Dermis lymphatic vessel endothelial cell (primary cell): ENCODE measurements at places on chromosomes 6 and 20. TPM values are rescaled to one million over a fixed set of nuclear protein-coding genes. Genes with fewer than 3 reads are reported as not detected.

The TMEM200A gene
- total RNA-seq = 0.43 and 1.0 TPM in 2 replicates

The RNF182 gene
- 0.09 and 0.22 TPM in 2 replicates for total RNA-seq

The SNX9 gene
- 51.1 and 56.9 TPM in 2 replicates for total RNA-seq

The SIRPB1 gene
- total RNA-seq = 2.8 and 3.3 TPM in 2 replicates
